Endothelial cell of umbilical vein (primary cell): ENCODE measurements at places on chromosomes 13 and 19. TPM values are rescaled to one million over a fixed set of nuclear protein-coding genes. Genes with fewer than 3 reads are reported as not detected.

The ZNF99 gene
- not detected in 2 replicates for polyA plus RNA-seq

GRCh38 chr13:90577726-90578125 lies 769.8 kb upstream of the MIR17HG start:
- DNase-seq = no peak

DNA sequence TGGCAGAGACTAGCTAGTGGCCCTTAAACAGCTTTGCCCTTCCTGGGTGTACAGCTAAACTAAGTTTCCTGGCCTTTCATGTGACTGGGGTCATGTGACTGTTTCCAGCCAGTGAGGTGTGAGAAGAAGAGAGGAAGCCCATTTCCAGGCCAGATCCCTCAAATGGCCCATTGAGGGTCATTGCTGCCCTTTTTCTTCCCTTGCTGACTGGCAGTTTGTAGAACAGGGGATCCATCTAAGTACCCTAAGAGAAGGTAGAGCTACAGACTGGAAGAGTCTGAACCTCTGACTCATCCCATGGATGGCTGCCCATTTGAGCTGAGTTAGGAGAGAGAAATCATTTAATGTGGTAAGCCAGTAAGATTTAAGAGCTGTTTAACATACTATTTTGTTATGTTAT lies 2.8 kb downstream of the SWSAP1 start:
- DNase-seq = peak; percentile 50

DNA sequence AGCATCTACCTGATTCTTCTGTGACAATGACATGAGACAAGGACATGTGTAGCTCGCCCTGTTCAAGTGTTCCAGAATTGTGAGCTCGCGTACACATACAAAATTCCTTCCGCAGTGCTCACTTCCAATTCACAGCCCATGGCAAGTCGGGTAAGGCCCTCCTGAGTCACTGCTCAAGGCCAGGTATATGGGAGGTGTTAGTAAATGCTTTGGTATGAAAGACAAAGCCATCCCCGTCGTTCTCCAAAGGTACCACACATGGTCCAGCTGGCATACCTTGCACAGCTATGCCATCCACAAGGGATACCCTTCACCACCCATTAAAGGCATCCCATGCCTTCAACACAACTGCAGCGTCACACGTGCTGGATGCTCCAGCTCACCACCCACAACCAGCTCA lies 4.4 kb upstream of the ELL start:
- DNase-seq = no peak

The FXYD1 gene
- polyA plus RNA-seq = not detected in 2 replicates

The ZNF415 gene
- 0.30 and 0.48 TPM in 2 replicates for polyA plus RNA-seq

The IL11 gene
- polyA plus RNA-seq = 0.11 TPM in 1 of 2 replicates, not detected in the other

The COPE gene
- polyA plus RNA-seq = 407 and 557 TPM in 2 replicates

DNA sequence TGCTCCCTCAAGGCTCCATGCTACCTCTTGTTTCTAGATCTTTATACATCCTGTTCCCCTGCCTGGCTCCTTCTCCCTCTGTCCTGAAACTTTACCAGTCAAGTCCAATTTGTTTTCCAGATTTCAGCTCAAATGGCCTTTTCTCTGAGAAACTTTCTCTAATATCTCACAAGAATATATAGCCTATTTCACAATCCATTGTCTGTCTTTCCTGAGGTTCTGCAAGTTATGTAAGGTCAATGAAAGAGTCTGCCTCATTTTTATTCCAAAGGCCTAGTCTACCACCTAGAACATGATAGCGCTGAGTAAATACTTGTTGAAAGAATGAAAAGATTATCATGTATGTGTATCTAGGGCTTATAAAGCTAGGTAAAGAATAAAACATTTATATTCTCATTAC lies 348.8 kb downstream of the SPRY2 start:
- DNase-seq = no peak

GRCh38 chr13:81302125-81302524 lies 961.2 kb upstream of the SPRY2 start:
- no peak for DNase-seq

DNA sequence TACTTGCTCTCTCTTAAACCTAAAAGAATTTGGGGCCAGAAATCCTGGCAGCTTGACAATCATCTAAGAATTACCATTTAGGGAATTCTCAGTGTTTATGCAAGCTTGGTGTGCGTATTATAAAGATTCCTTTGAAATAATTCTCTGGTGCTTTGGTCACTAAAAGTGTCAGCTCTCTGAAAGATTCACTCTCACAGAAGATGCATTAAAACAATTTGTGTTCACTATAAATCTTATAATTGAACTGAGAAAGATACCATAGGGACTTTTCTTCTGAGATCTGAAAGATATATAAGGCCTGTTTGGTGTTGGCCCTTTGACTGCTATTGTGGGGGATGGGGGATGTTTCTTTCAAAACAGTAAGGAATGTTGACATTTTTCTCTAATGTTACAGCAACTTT lies 27.3 kb downstream of the EPSTI1 start:
- no peak for DNase-seq

- DNase-seq = no peak
Measured at GRCh38 chr19:16026131-16026530, 50.2 kb upstream of the TPM4 start.

DNA sequence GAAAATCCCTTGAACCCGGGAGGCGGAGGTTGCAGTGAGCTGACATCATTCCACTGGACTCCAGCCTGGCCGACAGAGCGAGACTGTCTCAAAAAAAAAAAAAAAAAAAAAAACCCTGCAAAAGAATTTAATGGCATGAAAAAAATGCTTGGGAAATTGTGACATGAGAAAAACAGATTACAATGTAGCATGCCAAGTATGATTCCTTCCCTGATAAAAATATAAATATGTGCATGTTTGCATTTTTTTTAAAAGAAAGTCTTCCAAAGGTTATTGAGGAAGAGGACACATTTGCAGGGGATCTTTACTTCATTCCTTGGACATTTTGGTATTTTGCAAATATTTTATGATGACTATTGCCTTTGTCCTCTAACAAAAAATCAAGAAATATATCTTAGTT lies 14.5 kb upstream of the ZBTB32 start:
- DNase-seq = no peak

DNA sequence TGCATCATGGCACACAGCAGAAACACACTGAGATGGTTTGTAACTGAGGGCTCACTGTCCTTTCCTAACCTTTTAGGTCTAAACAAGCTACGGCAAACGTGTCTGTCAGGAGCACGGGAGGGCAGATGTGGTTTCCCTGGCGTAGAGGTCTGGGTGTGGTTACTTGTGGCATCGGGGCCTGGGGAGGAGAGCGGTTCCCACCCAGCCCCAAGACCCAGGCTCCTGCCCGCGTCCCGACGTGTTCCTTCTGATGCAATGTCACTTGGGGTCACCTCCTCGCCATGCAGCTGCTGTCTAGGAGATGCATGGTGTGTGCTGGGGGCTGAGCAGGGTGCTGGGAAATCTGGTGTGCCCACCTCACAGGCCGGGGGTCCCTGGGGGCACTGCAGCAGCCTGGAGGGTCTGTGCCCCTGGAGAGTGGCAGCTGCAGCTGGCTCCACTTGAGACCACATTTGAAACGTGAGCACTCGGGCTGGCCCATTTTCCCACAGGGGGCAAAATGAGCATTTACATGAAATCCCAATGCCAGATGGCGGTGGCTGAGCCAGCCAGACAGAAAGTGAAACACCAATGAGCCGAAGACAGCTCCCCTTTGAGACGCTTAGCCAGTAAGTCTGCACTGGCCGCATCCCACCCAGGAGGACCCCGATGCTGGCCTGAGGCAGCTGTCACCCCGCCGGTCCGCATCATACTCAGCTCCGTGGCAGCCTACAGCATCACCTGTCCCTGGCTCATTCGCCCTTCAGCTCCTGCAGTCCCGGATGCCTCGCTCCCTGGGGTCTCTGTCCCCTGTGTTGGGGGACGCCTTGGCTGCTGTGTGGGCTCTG lies 22.3 kb upstream of the MYDGF start:
- no peak for DNase-seq

- DNase-seq = no peak
Measured at GRCh38 chr19:17328517-17329365, 5.9 kb downstream of the ANO8 start.

The TRPM4 gene
- 17.6 and 23.7 TPM in 2 replicates for polyA plus RNA-seq

DNA sequence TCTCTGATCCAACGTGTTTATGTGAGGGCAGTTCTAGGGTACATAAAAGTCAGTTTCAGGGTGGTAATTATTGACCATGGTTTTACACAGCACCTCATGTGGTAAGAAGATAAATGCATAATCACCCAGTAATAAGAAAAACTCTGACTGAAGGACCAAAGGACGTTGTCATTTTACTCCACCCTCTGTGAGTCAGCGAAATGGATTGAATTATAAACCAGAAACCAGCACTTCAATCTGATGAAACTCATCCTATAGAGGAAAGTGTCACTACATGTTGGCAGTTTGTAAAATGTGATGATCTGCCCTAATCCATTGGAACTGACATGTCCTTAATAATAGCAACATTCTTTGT lies 406.8 kb downstream of the KLF5 start:
- DNase-seq = no peak

The LRP3 gene
- 14.3 and 23.6 TPM in 2 replicates for polyA plus RNA-seq

DNA sequence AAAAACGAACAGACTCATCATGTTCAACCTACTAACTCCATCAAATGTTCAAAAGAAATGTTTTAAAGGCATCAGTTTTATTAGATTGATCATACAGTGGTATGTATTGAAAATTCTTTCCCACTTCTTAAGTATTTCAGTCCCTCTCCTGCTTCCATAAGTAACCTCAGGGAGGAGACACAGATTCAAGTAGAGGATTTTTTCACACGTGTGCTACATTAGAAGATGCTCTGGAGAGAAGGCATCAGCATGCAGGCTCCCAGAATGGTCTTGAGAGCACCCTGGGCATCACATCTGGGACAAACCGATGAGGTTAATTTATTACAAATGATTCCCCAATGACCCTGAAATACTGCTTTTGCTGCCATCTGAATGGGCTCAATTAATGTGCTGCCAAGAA lies 3.6 kb downstream of the GPR12 start:
- no peak for DNase-seq

- no peak for DNase-seq
Measured at GRCh38 chr13:99035715-99036114, 57.9 kb upstream of the DOCK9 start.

The SLITRK6 gene
- not detected in 2 replicates for polyA plus RNA-seq

GRCh38 chr13:114050536-114051450 lies 76.9 kb upstream of the C13orf46 start:
- DNase-seq = no peak

GRCh38 chr19:2478278-2478755 lies 2.4 kb downstream of the GADD45B start:
- peak; percentile 60 for DNase-seq

DNA sequence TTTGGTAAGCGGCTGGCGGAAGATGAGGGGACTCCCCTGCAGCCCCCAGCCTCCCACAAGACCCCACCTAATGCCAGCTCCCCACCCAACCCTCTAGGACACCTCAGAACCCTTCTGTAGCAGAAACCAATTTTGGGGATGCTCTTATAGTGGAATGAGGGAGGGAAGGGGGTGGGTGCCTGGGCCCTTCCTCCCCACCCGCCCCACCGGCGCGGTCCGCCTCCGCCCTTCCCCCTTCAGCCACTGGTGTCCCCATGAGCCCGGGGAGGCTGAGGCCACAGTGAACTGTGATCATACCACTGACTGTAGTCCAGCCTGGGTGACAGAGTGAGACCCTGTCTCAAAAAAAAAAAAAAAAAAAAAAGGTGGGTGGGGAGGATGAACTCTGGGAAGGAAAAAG lies 16.2 kb downstream of the TLE6 start:
- DNase-seq = no peak

The IGFLR1 gene
- polyA plus RNA-seq = 7.6 and 11.8 TPM in 2 replicates

GRCh38 chr19:12015753-12016116 lies 19.7 kb downstream of the ZNF433 start:
- DNase-seq = no peak

DNA sequence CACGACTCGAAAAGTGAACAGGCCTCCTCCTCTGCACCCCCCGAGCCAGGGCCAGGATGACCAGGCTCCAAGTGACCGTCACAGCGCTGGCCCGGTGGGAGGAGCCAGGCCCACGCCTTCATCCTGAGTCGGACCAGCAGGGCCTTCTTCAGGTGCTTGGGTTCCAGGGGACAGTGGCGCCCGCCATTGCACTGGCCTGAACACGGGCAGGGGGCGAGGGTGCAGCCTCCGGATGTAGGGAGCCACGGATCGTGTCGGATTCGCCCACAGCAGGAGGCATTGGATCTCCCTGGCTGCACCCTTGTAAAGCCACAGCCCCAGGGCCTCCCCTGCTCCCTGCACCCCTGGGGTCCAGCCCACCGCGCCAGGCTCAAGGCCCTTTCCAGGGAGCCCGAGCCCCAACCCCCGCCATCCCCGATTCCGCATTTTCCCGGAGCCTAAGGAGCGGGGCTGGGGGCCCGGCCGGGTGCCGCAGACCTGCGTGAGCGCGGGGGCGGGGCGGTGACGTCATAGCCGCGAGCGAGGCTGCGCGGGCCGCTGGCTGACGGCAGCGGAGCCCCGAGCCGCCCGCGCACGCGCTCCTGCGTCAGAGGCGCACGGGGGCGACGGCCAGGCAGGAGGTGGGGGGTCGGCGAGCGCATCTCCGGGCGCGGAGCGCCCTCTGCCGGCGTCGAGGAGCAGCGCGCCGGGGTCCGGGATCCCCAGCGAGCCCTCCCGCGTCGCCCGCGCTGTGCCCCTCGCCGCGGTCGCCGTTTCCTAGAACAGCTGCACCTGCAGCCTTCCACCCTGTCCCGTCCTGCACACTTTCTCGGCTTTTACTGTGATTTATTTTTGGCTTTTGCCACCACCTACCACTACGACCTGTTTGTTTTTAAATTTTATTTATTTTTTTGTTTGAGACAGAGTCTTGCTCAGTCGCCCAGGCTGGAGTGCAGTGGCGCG lies 1.5 kb upstream of the ATP5F1D start:
- DNase-seq = peak; percentile 86

- peak; percentile 74 for DNase-seq
Measured at GRCh38 chr19:43618921-43619261, 538 bp downstream of the ZNF428 start.

The ZNF878 gene
- not detected in 2 replicates for polyA plus RNA-seq

DNA sequence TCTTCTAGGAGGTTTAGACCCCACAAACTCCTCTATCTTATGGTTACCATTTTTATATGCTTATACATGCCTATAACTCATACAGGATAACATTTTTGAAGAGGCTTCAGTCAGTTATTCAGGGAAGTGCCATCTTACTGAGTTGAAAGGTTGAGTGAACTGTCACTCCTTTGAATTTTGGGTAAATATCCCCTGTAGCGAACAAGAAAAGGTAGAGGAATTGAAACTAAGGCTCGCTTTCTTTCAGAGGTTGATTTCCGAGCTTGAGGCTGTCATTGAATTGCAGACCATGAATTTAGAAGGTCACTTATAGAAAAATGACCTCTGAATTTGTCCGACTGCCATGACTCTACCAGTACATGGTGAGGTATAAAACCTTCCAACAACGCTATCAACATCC lies 35.1 kb downstream of the MICU2 start:
- DNase-seq = no peak

DNA sequence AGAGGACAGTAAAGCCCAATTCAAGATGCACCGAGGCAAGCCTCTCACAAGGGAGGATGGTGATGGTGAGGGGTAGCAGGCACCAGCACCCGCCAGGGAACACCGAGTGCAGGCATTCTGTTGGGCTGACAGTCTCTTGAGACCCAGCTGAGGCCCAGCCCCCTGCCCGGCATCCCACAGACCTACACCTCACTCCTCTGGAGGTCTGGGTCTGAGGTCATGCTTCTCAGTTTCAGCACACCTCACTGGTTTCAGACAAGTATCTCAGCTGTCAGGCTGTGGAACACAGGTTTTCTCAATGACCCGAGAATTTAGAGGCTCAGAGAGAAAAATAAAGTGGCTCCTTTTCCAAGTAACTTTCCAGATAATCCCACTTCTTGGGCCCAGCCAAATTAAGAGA lies 27.7 kb upstream of the EPHX3 start:
- no peak for DNase-seq
